ENCODE measurements at places on chromosomes 5 and 9.
A peak's percentile ranks its signal among the peaks of the same experiment; 100 is the strongest.

DNA sequence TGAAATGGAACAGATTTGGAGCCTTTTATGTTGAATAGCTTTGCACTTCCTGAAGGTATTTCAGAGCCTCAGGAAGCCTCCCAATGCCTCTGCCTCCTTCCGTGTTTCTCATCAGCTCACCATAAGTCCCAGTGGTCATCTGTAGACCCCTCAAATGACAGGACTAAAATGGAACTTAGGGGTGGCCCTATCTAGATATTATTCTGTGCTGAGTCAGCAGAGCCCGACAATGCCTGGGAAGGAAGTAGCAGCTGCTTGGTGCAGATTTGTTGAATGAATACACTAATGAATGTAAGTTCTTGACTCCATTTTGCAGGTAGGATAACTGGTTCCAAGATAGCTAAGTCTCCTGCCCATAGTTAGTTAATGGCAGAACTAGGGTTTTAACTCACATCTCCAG is 97.7 kb downstream of the ASTN2 start:
- H3K27me3 ChIP-seq = no peaks in the 10 kb centered on the region
- H3K36me3 ChIP-seq = no peaks in the 10 kb centered on the region
- no peak overlapping the region for H3K27ac ChIP-seq
- H3K4me1 ChIP-seq = no peaks in the 10 kb centered on the region
- H3K4me3 ChIP-seq = no peak overlapping the region

- no peak overlapping the region for H3K27ac ChIP-seq
- peaks cover 83% of the 10 kb centered on the region for H3K27me3 ChIP-seq
- H3K36me3 ChIP-seq = no peaks in the 10 kb centered on the region
- H3K4me1 ChIP-seq = peaks cover 17% of the 10 kb centered on the region
These were observed 24.9 kb upstream of the GADD45G start for GRCh38 chr9:89579741-89580385.

DNA sequence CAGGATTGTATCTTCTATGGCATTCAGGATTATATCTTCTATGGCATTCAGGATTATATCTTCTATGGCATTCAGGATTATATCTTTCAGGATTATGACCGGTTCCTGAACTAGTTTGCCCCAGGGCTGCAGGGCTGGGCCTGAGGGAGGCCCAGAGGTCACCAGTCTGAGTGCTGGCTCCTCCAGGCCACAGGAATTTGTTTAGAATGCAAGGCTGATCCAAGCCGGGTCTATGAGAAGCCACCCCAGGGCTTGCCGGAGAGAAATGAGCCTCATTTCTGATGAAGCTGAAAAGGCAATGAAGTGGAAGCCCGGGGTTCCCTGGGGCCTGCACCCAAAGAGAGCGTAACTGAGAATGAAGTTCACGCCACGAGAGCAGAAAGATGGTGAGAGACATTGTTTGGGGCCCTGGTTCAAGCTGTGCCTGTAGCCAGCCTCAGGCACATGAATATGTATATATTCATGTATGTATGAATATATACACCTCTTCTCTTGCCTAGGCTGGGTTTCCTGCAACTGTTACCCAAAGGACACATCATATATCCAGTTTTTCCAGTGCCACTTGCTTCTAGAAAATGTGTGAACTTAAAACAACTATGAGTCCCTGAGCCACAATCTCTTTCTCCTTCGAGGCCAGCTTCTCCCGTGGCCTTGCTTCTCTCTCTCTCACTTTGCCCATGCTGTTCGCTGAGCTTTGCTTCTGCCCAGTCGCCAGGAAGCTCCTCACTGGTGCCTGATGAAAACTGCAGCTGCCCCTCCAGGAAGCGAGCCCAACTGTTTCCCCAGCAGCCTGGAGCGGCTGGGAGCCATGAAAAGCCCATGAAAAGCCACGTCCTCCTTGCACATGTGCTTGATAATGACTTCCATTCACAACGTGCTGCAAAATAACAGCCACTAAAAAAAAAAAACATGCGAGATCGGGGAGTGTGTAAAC is 62.3 kb downstream of the GTF3C4 start:
- peaks cover 68% of the 10 kb centered on the region for H3K27me3 ChIP-seq
- peaks cover 3% of the 10 kb centered on the region for H3K36me3 ChIP-seq

DNA sequence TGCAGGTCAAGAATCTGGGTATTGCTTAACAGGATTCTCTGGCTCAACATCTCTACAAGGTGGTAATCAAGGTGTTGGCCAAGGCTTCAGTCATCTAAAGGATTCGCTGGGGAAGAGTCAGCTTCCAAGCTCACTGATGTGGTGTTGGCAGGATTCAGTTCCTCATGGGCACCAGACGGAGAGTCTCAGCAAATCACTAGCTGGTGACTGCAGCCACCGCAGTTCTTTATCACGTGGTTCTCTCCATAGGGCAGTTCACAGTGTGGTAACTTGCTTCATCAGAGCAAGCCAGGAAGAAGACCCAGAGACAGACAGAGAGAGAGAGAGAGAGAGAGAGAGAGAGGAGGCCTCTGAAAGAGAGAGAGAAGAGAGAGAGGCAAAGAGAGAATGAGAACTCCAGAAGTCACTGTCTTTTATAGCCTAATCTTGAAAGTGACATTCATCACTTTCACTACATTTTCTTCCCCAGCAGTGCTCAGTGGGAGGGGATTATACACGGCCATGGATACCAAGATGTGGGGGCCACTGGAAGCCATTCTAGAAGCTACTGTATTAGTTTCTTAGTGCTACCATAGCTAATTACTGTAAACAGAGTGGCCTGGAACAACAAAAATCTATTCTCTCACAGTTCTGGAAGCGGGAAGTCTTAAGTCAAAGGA is 109.2 kb upstream of the SMIM23 start:
- DNase-seq = no peak
- no peaks in the 10 kb centered on the region for H3K36me3 ChIP-seq
- no peak overlapping the region for H3K4me3 ChIP-seq
- H3K4me1 ChIP-seq = no peaks in the 10 kb centered on the region
- no peak overlapping the region for H3K27ac ChIP-seq

DNA sequence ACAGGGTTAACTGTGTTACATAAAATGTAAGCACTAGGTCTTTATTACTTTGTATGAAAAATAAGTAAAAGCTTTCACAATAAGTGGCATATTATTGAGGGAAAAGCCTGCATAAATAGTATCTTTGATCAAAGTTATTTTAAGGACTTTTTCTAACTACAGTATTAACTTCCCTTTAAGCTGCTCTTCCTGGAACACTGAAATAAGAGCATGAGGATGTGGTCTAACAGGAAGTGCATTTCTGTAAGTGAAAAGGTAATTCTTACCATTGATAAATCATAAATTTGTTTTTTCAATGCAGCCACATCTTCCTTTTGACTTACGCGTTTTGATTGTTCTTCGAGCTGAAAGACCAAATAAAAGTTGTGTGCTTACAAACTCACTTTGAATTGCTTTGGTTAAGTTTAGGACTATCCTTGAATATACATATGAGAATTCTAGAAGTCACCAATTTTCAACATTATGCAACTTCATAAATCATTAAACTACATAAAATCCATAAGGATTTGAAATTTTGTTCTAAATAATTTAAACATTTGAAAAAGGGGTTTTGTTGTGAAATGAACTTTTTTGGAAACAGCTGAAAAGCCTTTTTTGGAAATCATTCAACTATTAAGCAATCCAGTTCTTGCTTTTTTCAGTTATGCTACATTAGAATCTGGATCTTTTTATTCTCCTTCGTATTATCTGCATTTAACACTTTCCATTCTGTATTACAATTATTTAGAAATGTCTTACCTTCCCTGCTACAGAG is 50.6 kb downstream of the RASEF start:
- H3K27ac ChIP-seq = no peak overlapping the region
- no peaks in the 10 kb centered on the region for H3K4me1 ChIP-seq
- no peak for DNase-seq
- no peaks in the 10 kb centered on the region for H3K27me3 ChIP-seq

GRCh38 chr5:126464959-126465358 is 41.8 kb downstream of the GRAMD2B start:
- H3K27ac ChIP-seq = no peak overlapping the region
- H3K4me1 ChIP-seq = peaks cover 5% of the 10 kb centered on the region

GRCh38 chr5:56861893-56862485 is 46.6 kb downstream of the MAP3K1 start:
- peaks cover 38% of the 10 kb centered on the region for H3K36me3 ChIP-seq
- no peak overlapping the region for H3K27ac ChIP-seq
- DNase-seq = no peak
- H3K27me3 ChIP-seq = no peaks in the 10 kb centered on the region
- H3K4me3 ChIP-seq = no peak overlapping the region

- H3K27ac ChIP-seq = no peak overlapping the region
- no peak overlapping the region for H3K4me3 ChIP-seq
- H3K4me1 ChIP-seq = peaks cover 51% of the 10 kb centered on the region
- no peak for DNase-seq
These were observed 33.9 kb upstream of the ARHGAP26 start for GRCh38 chr5:142736247-142736632.

DNA sequence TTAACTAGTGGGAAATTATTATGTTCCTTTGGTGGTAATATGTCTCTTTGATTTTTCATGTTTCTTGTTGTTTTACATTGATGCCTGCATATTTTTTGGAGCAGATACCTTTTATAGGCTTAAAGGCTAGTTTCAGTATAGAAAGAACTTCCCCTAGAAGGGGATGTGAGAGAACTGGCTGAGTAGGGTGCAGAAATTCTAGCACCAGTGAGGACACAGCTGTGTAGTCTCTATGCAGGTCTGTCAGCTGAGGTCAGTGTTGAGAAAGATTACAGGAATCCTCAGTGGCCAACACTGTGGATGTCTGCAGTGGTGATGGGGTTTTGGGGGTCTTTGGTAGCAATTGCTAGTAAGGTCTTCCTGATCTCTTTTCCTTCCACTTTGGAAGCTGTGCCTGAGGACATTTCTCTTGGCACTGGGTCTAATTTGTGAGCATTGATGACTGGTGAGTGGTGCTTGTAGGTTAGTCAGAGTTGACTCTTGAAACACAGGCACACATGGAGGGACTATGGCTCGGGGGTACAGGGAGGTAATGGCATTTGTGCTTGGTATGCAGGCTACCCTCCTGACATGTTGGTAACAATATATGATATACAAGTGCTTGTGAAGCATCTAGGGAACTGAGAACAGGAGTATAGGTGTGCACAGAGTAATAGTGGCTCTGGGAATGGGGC is 221.4 kb downstream of the SPATA31D1 start:
- no peak for DNase-seq
- H3K36me3 ChIP-seq = no peaks in the 10 kb centered on the region
- H3K4me1 ChIP-seq = no peaks in the 10 kb centered on the region
- no peak overlapping the region for H3K4me3 ChIP-seq
- no peaks in the 10 kb centered on the region for H3K27me3 ChIP-seq

DNA sequence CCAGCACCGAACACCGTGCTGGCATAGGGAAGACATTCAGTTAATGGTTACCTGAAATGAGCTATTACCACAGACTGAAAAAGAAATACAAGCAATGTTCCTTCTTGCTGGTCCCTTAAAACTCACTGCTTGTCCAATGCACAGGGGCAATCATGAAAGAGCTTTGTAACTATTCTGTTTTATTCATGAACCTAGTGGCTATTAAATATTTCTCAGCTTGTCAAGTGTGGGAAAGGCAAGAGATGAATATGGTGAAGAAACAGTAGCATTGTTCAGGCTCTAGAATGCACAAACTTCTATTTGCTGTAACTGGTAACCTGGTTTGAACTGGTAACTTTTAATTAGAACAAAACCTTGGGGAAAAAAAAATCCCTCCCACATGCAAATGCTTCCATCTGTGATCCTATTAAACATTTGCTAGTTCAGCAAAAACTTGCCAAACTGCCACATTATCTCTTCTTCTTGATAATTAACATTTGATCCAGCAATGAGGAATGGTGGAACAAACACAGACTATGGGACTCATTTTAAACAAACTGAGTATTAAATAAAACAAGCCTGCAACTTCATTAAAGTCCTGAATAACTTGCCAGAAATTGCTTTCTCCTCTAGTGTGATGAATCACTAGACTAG is 36.1 kb downstream of the YIPF5 start:
- H3K27me3 ChIP-seq = peaks cover 37% of the 10 kb centered on the region
- DNase-seq = no peak
- no peak overlapping the region for H3K27ac ChIP-seq
- H3K4me3 ChIP-seq = no peak overlapping the region

- H3K27ac ChIP-seq = no peak overlapping the region
- no peaks in the 10 kb centered on the region for H3K36me3 ChIP-seq
- DNase-seq = no peak
- peaks cover 33% of the 10 kb centered on the region for H3K27me3 ChIP-seq
- H3K4me3 ChIP-seq = no peak overlapping the region
These were observed 45.0 kb downstream of the MRPL36 start for GRCh38 chr5:1754531-1755220.

DNA sequence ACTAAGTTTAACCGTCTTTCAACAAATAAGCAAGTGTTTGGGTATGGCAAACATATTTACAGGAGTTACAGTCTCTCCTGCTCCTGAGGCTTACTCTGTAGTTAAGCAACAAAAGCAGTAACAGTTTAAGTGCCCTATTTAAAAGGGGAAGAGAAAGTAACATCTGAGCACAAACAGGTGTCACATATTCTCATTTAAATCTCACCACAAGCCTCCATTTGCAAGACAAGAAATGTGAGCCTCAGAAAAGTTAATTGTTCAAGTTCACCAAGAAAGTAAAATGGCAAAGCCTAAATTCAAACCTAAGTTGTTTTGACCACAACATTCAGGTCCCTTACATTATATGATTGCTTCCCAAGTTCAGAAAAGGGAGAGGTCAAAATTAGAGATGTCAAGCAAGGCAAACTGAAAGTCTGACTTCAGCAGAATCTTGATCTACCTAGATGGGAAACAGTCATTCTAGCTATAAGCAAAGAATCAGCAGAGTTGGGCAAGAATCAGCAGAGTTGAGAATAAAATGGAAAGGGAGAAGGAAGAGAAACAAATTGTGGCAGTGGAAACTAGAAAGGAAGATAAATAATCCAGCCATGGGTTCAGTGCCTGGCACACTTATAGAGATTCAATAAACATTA is 93.4 kb downstream of the STRBP start:
- H3K4me3 ChIP-seq = no peak overlapping the region
- no peaks in the 10 kb centered on the region for H3K36me3 ChIP-seq
- no peaks in the 10 kb centered on the region for H3K27me3 ChIP-seq

- H3K27me3 ChIP-seq = no peaks in the 10 kb centered on the region
- no peak overlapping the region for H3K27ac ChIP-seq
- no peaks in the 10 kb centered on the region for H3K36me3 ChIP-seq
- H3K4me1 ChIP-seq = no peaks in the 10 kb centered on the region
- no peak overlapping the region for H3K4me3 ChIP-seq
These were observed 87.4 kb upstream of the CDH10 start for GRCh38 chr5:24732184-24732583.

GRCh38 chr9:91818225-91818585 is 131.8 kb downstream of the ROR2 start:
- no peak overlapping the region for H3K27ac ChIP-seq
- DNase-seq = no peak
- no peaks in the 10 kb centered on the region for H3K4me1 ChIP-seq
- no peak overlapping the region for H3K4me3 ChIP-seq

GRCh38 chr9:77892955-77893514 is 138.6 kb downstream of the GNAQ start:
- peaks cover 5% of the 10 kb centered on the region for H3K4me1 ChIP-seq
- no peak overlapping the region for H3K27ac ChIP-seq
- no peak for DNase-seq
- no peaks in the 10 kb centered on the region for H3K36me3 ChIP-seq

GRCh38 chr5:116062352-116062751 is 22.5 kb upstream of the COMMD10 start:
- peaks cover 64% of the 10 kb centered on the region for H3K27me3 ChIP-seq
- DNase-seq = no peak
- H3K4me3 ChIP-seq = no peak overlapping the region
- no peak overlapping the region for H3K27ac ChIP-seq
- H3K4me1 ChIP-seq = no peaks in the 10 kb centered on the region
- H3K36me3 ChIP-seq = peaks cover 3% of the 10 kb centered on the region

GRCh38 chr5:180831139-180832093 is 28.8 kb upstream of the MGAT1 start:
- peak; percentile 59 for DNase-seq
- H3K27ac ChIP-seq = peak overlapping the region; percentile 98
- H3K4me3 ChIP-seq = peak overlapping the region; percentile 99
- peaks cover 23% of the 10 kb centered on the region for H3K36me3 ChIP-seq
